Regular cardiac myocyte (primary cell): ENCODE measurements at places on chromosomes 6 and 20. TPM values are rescaled to one million over a fixed set of nuclear protein-coding genes. Genes with fewer than 3 reads are reported as not detected.

ZNF391 gene
- 0.19 and 2.5 TPM in 2 replicates for total RNA-seq

PAX1 gene
- not detected in 2 replicates for total RNA-seq

RPS6KA2 gene
- total RNA-seq, result 38.3 and 74.1 TPM in 2 replicates

PDE10A gene
- total RNA-seq, result 18.4 and 32.4 TPM in 2 replicates

MCHR2 gene
- total RNA-seq, result not detected in 2 replicates

SPATS1 gene
- not detected in 2 replicates for total RNA-seq

MMP24 gene
- total RNA-seq, result 0.38 and 0.56 TPM in 2 replicates

GCNT2 gene
- 0.19 and 1.4 TPM in 2 replicates for total RNA-seq

TMC2 gene
- total RNA-seq, result not detected in 2 replicates

SAMD5 gene
- under 0.01 TPM in 2 replicates for total RNA-seq
